ENCODE measurements at places on chromosomes 1 and 21. TPM values are rescaled to one million over a fixed set of nuclear protein-coding genes. Genes with fewer than 3 reads are reported as not detected.

The ARMH1 gene
- total RNA-seq: 0.43 TPM

The NMNAT1 gene
- total RNA-seq: 7.1 TPM

The COL11A1 gene
- 19.6 TPM for total RNA-seq

The FAM78B gene
- total RNA-seq: not detected

The OR2L3 gene
- total RNA-seq: not detected

The C1orf210 gene
- total RNA-seq: not detected

The DNAJC16 gene
- total RNA-seq: 14.2 TPM

- DNase-seq: no peak
Measured at GRCh38 chr1:11980676-11980972, 380 bp downstream of the MFN2 start.

DNA sequence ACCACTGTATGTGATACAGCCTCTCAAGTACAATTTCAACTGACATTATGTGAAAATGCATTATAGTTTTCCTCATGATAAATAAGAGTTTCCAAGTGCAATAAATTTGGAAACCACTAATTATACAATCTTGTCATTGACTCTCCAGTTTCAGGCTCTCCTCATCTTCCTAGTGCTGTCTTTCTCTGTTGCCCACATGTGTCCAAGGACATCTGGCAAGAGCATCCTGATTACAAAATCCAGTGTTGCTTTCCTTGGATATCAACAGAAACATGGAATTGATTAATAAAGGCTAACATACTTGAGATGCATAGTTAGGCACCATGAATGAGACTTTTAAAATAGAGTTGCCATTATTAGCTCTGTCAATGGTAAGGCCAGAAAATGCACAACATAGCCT is 15.6 kb upstream of the MAP10 start:
- DNase-seq: peak; percentile 31

DNA sequence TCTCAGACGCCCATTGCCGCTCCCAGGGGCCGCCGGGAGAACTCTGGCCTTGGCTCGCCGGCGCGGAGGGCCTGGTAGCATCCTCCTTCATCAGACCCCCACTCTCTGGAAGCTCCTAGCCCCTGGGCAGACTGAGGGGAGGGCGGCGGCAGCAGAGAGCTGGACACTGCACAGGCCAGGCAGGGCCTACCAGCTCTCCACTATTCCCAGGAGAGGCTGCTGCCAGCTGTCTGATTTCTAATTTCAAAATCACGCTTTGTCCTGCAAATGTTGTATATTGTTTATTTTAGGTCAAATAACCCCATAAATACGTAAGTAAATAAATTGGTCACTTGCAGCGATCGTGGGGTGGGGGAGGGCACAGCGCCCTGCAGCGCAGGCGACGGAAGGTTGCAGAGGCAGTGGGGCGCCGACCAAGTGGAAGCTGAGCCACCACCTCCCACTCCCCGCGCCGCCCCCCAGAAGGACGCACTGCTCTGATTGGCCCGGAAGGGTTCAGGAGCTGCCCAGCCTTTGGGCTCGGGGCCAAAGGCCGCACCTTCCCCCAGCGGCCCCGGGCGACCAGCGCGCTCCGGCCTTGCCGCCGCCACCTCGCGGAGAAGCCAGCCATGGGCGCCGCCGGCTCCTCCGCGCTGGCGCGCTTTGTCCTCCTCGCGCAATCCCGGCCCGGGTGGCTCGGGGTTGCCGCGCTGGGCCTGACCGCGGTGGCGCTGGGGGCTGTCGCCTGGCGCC is at the start of gene MTARC1:
MTARC1 (plus strand) TSS at position 577 of the 732 bp plus-strand sequence; CDS start at position 609, 32 bp downstream.
- peak; percentile 47 for DNase-seq

DNA sequence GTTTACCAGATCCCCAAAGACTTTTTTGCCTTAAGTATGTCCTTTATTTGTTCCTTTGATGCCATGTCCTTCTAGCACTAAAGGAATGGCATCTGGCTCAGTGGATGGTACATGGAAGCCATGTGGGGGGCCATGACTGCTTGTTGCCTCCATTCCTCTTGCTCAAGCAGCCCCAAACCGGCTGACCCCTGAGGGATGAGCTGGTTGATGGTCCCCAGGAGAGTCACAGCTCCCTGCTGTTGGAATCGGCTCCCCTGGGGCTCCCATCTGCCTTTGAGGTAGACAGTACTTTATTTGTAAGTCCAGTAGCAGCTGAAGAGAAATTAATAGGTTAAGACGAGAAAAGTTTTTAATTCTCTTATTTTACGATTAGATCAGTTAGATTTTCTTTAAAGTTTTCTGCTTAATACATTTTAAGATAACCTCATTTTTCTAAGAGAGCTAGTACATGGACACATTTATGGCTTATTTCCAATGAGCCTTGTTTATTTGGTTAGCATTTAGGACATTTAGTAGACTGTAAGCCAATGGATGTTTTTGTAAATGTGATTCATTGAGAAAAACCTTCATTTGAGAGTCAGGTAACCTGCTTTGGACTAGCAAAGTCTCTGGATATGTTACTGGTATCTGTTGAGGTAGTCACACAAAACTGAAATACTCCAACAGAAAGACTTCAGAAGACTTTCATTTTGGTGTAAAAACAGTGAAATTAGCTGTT is 88.2 kb downstream of the CAMTA1 start:
- no peak for DNase-seq

- peak; percentile 12 for DNase-seq
Measured at GRCh38 chr1:111990878-111991718, 1.6 kb upstream of the KCND3 start.

- no peak for DNase-seq
Measured at GRCh38 chr1:219825355-219825754, 103.0 kb downstream of the SLC30A10 start.

DNA sequence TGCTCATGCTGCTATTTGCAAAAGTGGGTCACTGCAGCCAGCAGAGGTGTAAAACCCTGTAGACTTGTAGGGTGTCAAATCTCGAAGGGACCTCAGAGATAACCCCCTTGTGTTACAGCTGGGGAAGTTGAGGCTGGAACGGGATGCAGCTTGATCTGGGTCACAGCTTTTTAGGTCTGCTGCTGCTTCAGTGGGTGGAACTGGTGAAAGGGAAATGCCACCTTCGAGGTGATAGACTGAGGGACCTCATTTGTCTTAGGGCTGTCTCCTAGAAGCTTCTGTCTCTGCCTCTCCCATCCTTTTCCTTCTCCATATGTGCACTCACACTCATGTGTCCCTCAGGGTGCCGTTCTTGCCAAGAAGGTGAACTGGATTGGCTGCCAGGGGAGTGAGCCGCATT is 35.4 kb downstream of the QSOX1 start:
- DNase-seq: no peak

- DNase-seq: no peak
Measured at GRCh38 chr21:45724345-45724961, 80.9 kb downstream of the PCBP3 start.

DNA sequence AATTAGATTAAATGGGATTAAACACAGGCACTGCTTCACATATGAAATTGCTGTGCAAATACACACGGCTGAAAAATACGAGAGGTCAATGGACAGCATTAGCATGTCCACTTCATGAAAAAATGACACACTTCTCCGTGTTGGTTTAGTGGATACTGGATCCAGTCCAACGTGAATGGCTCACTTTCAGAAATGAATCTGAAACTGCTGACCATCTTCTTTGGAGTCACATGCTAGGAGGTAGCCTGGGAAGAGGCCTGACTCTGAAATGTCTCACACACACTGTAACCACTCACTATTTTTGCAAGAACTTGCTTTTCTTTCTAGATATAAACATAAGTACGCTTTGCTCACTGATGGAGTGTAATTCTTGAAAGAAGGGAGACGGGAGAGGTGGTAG is 127.3 kb downstream of the HLCS start:
- peak; percentile 38 for DNase-seq

DNA sequence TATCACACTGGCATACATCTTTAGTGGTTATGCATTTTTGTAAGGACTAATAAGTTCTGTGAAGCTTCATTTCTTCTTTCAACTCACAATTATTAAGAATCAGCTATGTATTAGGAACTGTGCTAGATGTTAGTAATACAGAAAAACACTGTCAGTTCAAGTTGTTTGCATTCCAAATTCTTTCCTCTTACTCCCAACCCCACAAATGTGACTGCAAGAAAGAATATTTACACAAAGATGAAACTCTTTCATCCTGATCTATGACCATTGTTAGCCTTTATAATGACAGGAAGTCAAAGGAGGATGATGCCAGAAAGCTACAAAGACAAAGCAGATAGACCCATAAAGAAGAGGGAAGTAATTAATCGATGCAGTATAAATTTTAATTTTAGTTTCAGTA is 21.0 kb upstream of the GADD45A start:
- DNase-seq: peak; percentile 23

GRCh38 chr1:238789916-238790667 is 596.3 kb upstream of the CHRM3 start:
- no peak for DNase-seq

DNA sequence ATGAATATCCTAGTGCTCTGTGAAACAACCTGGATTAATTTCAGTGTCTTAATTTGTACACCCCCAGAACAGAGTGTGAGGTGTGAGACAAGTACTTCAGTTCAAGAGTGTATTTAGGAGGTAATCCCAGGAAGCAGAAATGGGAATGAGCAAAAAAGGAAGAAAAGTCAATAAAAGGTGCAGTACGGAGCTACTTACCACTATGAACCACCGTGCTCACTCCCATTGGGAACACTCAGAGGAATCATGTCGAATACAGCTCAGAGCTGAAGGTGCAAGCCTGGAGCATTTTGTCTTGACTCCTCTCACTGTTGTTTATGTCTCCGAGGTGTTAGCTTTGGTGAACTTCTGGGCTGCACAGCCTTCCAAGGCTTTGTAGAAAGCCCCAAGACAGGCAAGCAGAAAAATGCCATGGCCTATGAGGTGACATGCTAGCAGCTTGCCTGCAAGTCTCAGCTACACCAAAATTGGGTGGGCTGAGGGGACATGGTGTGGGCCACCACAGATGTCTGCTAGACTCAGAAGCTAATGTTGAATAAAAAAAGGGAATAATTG is 7.4 kb upstream of the SVBP start:
- no peak for DNase-seq

DNA sequence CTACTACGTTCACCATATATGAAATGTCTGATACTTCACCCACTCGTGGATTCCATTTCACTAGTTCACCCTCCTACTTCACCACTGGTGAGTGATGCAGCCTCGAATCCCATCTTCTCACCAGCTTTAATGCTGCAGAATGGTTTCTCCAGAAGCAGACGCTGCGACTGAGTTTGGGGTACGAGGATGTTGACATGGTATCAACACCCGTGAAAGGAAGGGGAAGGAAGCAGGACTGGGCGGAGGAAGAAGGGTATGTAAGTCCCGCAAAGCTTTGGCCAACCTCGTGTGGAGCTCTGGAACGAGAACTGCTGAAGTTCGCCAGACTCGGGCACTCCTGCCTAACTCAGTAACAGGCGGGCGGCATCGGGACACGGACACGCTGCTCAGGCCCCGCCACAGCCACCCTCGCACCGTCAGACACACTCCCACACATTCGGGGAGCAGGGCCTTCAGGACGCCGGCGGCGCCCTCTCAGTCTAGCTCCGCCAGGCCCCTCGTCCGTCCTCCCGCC is 833 bp upstream of the DIP2A start:
- DNase-seq: peak; percentile 59

- DNase-seq: no peak
Measured at GRCh38 chr1:26315874-26316850, 1.6 kb upstream of the CD52 start.

DNA sequence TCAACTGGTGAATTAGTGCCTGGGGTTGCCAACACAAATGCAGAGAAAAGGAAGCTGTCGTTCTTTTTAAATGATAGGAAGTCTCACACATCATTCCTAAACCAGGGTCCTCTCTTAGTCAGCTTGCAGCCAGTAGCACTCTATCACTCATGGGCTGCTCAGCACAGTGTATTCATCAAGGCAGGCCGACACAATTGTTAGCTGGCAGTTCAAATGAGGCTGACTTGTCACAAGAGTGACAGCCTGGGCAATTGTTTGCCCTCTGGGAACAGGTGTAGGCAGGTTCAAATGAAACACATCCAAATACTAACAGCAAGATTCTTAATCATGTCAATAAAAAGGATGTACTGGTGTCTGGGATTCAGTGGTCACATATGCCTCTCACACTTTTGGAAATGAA is 76.9 kb downstream of the ERICH3 start:
- DNase-seq: no peak

DNA sequence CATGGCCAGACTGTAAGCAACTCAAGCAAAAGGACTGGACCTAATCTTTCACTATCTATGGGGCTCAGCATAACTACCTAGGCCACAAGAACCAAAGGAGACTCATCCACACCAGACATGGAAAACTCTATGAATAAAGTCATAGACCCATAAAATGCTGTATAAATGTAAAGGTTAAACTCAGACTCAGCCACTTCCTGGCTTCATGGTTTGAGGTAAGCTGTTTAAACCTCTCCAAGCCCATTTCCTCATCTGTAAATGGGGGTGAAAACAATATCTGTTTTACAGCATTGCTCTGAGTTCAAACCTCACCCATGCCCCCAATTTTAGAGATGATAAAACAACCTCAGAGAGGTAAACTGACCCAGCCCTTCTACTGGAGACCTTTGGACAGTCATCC is 4.0 kb upstream of the SMIM12 start:
- no peak for DNase-seq

DNA sequence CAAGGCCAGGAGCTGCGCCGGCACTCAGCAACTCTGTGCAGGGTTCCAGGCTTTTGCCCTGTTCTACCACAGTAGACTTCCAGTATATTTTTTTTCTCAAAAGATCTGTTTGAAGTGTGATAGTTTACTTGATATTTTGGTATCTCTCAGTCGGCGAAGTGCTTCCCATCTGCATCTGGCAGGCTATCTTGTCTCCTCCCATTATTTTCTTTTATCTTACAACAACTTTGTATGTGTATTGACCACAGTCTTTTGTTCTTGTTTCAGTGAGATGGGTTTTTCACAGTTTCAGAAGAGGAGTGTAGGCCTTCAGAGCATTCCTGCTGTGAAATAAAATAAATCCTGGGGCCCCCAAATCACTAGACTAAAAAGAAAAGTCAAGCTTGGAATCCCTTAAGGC is 292.9 kb downstream of the PTGER3 start:
- no peak for DNase-seq

- peak; percentile 99 for DNase-seq
Measured at GRCh38 chr1:204438628-204439027, 27.0 kb upstream of the PPP1R15B start.

DNA sequence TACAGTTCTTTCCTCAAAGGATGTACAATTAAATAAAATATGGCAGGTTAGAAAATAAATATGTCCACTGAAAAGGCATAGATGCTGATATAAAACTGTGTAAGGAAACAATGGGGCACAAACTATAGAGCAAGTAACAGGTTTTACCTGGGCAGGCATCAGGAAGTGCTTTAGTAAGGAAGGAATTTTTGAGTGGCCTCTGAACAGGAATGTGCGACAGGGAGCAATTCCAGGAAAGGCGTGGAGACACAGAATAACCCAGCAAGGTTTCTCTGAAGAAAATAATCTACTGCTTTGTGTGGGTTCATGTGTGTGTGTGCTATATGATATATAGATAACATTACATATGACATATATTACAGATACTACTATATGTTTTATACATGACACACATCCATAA is 128.4 kb downstream of the RGS21 start:
- DNase-seq: no peak

GRCh38 chr1:16921391-16922185 is at the start of gene CROCC:
CROCC (plus strand) TSS chr1:16921931; CDS start chr1:16922019, 88 bp downstream.
- peak; percentile 64 for DNase-seq

- peak; percentile 62 for DNase-seq
Measured at GRCh38 chr1:202135221-202135721, 9.3 kb downstream of the ARL8A start.

GRCh38 chr1:4636186-4636585 is 18.2 kb upstream of the AJAP1 start:
- no peak for DNase-seq

Data from fibroblast of villous mesenchyme (primary cell).